ENCODE measurements at places on chromosomes 7 and 10. TPM values are rescaled to one million over a fixed set of nuclear protein-coding genes. Genes with fewer than 3 reads are reported as not detected.

DNA sequence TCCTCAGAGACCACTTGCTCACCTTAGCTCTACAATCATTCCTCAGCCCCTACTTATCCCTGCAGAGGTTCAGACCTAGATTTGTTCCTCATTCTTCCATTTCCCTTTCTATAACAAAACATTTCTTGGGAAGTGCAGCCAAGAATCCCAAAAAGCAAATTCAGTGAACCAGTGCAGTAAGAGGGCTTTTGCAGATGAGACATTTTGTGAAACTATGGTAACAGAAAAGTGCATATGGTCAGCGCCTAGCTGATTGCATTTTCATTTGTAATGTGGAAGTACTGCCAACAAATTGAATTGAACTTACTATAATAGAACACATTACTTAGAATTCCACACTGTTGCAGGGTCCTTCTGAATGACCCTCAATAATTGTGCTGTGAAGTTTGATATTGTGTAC lies 18.6 kb downstream of the AGMO start:
- DNase-seq = no peak

DNA sequence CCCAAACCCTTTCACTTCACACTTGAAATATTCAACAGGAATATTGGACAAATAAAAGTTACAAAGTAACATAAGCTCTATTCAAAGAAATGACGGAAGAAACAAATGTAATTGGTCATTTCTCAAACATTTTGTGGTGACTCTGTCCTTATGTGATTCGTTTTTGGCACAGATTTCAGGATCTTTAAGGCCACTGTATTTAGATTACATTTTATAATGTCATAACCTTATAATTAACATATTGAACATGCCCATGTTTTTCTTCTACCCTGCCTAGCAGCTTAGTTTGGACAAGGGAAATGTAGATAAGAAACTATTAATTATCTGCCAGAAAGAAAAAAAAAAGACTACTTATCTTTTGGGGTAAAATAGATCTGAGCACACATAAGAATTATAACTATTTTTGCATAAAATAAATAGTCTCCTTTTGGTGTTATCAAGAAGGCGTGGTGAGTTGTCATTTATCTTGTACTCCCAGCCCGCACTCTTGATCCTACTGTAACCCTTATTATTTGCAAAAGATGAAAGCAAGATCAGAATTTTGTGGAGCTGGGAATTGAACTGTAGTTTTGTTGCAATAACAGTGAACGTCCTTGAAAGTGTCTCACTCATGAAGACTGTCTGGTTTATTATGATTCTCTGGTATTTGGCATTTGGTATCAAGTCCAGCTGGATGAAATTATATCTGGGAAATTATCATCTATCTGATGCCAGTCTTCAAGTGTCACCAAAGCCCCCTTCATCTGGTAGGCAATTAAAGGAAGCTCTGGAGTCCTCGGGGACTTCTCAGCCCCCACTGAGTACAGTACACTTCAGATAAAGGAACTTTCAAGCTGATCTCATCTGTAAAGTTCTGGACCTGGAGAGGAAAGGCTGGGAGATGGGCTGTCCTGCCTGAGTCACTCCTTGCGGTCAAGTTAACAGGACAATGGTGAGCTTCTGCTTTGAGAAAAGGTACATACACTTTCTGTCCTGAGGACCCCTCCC lies 175.7 kb upstream of the INHBA start:
- no peak for DNase-seq

DNA sequence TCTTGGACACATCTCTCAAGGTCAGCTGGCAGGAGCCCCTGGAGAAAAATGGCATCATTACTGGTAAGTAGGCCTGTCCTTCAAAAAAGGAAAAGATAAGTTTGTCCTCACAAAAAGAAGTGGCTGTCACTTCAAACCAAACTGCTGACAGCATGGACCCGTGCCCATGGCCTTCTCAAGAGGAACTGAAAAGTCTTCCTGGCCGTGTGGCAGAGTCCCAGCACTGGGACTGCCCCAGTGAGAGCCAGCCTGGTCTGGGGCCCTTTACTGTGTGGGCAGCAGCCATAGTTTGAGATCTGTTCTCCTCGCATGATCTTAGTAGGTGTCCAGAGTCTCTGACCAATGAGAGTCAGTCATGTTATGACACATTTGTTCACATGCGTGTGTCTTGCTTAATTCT lies 614.2 kb upstream of the FOXK1 start:
- no peak for DNase-seq

GRCh38 chr7:150332852-150333635 lies 8.4 kb downstream of the RARRES2 start:
- DNase-seq = no peak

DNA sequence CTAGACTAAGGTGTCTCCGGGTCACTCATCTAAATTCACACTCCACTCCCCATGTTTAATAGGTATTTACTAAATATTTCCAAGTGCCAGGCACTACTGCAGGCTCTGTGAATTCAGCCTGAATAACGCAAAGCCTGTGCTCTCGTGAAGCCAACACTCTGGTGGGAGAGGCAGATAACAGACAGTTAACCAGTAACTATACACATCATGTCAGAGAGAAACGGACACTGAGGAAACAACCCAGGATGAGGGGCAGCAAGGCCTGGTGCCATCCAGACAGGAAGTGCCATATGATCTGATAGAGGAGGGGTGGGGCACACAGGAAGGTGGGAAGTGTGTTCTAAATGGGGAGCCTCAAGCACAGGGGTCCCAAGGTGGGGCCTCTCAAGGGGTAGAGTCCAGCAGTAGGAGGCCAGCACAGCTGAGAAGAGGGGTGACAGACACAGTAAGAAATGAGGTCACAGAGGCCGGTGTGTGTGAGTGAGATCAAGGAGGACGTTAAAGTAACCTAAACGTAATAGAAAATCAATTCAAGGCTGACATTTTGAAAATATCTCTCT lies 85.3 kb downstream of the LARP4B start:
- no peak for DNase-seq

- DNase-seq = no peak
These were observed 191.8 kb downstream of the TNS3 start for GRCh38 chr7:47389923-47390630.

GRCh38 chr7:92982928-92983327 lies 134.9 kb downstream of the SAMD9 start:
- no peak for DNase-seq

- DNase-seq = no peak
These were observed 51.5 kb downstream of the RSU1 start for GRCh38 chr10:16765509-16766375.

DNA sequence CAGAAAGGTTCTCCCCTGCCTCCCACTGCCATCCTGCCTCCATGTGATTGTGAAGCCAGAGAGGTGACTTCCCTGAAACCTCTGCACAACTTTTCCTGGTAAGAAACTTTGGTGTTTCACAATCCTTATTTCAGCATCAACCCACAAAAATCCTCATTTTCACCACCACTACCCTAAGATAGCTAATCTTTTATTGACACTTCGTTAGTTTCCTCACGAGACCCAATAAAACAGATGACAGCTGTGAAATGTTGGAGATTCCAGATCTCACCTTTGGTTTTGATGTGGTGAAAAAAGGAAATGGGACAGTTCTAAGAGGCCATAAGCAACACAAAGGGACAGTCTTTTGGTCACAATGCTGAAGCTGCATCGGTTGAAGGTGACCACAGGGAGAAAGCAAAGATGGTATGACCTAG lies 59.9 kb upstream of the TM9SF3 start:
- no peak for DNase-seq

DNA sequence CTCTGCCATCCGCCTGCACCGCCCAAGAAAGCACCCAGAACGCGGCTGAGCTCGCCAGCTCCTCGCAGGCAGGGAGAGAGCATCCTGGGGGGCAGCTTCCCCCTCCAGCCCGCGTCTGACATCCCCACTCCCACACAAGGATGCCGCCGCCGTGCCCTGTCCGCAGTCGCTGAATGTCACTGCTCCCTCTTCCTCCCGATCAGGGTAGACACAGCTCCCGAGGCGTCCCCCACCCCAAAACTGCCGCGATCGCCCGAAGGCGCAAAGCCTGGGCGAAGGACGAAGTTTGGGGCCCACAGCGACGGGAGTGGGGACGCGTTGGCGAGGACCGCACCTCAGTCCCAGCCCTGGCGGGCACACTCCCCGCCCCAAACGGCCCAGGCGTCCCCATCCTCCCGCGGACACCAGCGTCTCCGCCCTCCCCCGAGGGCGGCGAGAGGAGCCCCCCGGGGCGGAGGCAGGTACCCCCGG lies 1.5 kb upstream of the KAT6B start:
- DNase-seq = no peak

The ZNF32 gene
- total RNA-seq = 48.1 TPM

The ZNF518A gene
- total RNA-seq = 12.3 TPM

- DNase-seq = no peak
These were observed 8.7 kb downstream of the SPRN start for GRCh38 chr10:133415752-133416151.

DNA sequence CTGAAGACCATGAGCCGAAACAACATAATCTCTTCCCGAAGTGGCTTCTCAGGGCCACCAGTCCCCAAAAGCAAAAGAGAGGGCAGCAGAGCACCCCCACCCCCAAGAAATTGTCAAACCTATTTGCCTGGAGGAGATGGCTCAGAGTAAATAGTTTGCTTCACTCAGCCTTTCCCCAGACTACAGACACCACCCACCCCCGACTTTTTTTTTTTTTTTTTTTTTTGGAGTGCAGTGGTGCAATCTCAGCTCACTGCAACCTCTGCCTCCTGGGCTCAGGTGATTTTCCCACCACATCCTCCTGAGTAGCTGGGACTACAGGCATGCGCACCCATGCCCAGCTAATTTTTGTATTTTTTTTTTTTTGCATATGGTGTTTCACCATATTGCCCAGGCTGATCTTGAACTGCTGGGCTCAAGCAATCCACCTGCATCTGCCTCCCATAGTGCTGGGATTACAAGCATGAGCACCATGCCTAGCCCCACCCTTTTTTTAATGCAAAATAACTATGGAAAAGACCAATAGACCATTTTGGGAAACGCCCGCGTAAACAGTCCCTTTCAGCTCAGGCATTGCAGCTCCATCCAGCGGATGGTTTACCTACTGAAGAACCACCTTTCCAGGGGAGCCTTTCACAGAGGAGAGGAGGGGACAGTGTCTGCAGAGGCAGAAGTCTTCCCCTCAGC lies 9.7 kb downstream of the ZMIZ1 start:
- DNase-seq = no peak

DNA sequence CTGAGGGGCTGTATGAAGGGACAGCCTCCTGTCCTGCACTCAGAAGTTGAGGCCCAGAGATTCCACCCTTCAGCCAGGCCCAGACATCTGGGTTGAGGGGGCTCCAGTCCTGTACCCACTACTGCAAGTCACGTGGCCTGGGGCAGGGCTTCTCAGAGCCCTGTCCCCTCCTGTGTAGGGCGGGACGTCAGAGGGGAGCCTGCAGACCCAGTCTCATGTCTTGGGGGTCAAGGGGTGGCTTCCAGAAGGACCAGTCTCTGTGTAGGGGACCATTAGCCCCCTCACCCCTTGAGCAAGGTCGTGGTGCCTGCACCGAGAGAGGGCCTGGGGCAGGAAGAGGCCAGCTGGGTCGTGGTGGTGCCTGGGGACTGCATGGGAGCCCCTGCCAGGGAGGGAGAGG lies 593 bp upstream of the PILRA start:
- DNase-seq = no peak

- DNase-seq = no peak
These were observed 304.7 kb upstream of the MYO3A start for GRCh38 chr10:25629333-25629732.

The DLX5 gene
- not detected for total RNA-seq

DNA sequence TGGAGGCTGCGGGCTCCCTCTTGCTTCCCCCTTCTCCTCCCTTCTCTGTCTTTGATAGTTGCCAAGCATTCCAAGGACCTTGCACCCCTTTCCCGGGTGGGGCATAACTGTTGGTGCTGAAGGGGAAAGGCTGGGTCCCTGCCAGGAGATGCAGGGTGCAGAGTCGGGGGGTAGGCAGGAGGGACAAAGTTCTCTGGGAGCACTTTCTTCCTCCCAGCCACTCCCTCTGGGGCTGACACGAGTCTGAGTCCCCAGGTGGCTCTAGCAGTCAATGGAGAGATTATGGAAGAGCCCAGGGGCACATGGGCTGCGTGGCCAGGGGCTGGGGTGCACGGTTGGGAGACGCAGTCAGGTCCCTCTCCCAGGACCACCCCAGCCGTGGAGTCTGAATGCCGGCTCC lies 2.1 kb downstream of the CLDN15 start:
- no peak for DNase-seq

The RBP3 gene
- total RNA-seq = not detected

GRCh38 chr10:129364949-129365348 lies 102.1 kb upstream of the MGMT start:
- DNase-seq = no peak

The PARP12 gene
- 74.6 TPM for total RNA-seq

The ZNF22 gene
- total RNA-seq = 25.9 TPM

The NODAL gene
- total RNA-seq = not detected

The STAG3 gene
- 0.75 TPM for total RNA-seq

The LRRC4 gene
- total RNA-seq = 1.2 TPM

- no peak for DNase-seq
These were observed 148.7 kb downstream of the ZMYND11 start for GRCh38 chr10:283916-284356.

The HNRNPF gene
- total RNA-seq = 140 TPM

GRCh38 chr10:102669206-102670064 lies 25.2 kb downstream of the TRIM8 start:
- DNase-seq = no peak

DNA sequence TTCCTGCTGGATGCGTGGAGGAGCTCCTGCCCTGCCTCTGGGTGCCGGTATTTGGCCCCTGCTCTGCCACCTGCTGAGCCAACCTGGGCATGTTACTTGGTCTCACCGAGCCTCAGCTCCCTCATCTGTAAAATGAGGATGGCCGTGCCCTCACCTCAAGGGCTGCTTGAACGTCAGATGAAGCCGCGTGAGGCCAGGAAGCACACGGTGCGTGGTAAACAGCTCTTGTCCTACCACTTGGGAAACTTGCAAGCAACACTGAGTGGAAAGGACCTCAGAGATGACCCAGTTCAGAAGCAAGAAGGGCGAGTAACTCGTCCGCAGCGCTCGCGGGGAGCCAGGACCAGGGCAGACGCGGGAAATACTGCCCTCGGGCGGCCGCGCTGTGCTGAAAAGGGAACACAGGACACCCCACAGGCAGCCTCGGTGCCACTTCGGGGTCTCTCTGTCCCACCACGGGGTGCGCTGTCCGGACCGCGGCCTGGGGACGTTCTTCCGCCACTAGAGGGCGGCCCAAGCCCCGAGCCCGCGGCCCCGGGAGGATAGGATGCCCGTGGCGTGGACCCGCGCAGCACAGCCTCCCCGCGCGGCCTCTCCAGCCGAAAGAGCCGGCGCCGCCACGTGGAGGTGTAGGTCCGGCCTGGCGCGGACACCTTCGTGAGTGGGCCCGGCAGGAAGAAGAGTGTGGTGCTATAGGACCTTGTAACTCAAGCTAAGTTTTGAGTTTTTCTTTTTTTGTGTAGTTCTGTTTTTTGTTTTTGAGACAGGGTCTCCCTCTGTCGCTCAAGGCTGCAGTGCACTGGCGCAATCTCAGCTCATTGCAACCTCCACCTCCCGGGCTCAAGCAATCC lies 94.1 kb downstream of the PRKAG2 start:
- DNase-seq = peak; percentile 63

The NPC1L1 gene
- 0.32 TPM for total RNA-seq

GRCh38 chr10:35409094-35409582 lies 72.8 kb downstream of the CCNY start:
- DNase-seq = no peak

- DNase-seq = no peak
These were observed 57.0 kb upstream of the DKK1 start for GRCh38 chr10:52256832-52257691.
